ENCODE measurements at places on chromosomes 2 and 18. TPM values are rescaled to one million over a fixed set of nuclear protein-coding genes. Genes with fewer than 3 reads are reported as not detected.
A peak's percentile ranks its signal among the peaks of the same experiment; 100 is the strongest.

The PLCD4 gene
- 0.89 TPM for total RNA-seq

The SLC66A2 gene
- 25.3 TPM for total RNA-seq

- DNase-seq = peak; percentile 29
Measured at GRCh38 chr18:69759046-69759445, 188.6 kb downstream of the CD226 start.

- DNase-seq = no peak
Measured at GRCh38 chr2:52181080-52181479, 1149.1 kb upstream of the NRXN1 start.

GRCh38 chr2:202204855-202205254, 33.5 kb downstream of the SUMO1 start:
- DNase-seq = no peak
